Hematopoietic multipotent progenitor cell treated with erythropoietin and hydrocortisone succinate and interleukin-3 and kit ligand, for 17 days (in vitro differentiated cells): ENCODE measurements at places on chromosomes 7 and 10.

GRCh38 chr10:130110246-130111112 lies at the start of gene C10orf143:
Gene C10orf143, minus strand, starts transcription at chr10:130110830. Its CDS starts 58 bp downstream, at chr10:130110772.
- DNase-seq = peak; percentile 98

DNA sequence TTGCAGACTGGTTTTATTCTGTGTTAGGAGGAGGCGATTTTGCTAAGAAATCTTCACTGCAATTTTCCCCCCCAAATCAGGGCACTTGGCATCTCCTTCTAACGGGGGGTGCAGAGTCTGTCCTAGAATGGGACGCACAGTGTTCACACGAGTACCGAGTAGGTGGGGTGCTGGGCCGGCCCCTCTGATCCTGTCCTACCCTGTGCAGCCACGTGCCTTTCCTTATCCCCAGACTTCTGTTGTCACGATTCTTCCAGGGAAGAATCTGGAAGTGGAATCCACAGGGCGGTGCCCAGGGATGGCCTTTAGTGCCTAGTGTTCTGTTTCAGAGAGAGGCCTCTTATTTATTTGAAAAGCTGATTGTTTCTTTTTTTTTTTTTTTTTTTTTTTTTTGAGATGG lies 16.4 kb downstream of the CUX1 start:
- no peak for DNase-seq

DNA sequence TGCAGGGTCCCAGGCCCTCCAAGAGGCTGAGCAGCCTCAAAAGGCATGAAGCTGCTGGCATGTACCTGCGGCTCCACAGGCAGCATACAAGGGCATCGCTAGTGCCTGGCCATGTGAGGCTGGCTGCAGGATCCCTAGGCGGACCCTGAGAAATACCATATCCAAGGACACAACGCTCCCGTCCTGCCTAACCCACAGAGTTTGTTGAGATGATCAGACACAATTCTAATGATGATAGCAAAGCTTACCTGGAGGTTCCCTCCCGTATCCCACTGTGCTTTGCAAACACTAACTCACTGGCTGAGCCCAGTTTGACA lies 17.3 kb downstream of the CLRN3 start:
- DNase-seq = no peak

DNA sequence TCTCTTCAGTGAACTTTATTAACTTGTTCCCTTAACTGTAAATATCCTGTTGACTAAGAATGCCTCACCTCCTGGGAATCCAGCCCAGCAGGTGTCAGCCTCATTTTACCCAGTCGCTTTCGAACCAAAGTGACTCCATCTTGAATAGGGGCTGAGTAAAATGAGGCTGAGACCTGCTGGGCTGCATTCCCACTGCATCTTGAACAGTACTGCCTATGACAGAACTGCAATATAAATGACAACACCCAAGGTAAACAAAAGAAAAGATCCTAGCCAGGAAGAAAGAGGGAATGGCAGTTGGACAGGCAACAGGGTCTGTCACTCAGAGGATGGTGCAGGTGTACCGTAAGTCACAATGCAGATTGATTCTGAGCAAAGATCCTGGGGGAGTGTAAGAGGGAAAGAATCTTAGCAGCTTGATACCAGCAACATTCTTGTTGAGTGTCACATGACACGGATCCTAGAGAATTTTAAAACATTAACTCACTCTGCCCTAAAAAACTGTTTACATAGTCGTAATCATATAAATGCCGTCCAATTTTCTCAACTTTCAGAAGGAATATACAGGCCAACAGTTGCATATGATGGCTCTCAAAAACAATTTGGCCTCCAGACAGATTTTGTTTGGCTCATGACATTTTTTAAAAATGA lies 4.4 kb upstream of the FAM107B start:
- DNase-seq = no peak

- no peak for DNase-seq
These were observed 70.8 kb upstream of the SLC13A1 start for GRCh38 chr7:123270570-123270969.
